ENCODE measurements at places on chromosomes 6 and 20. TPM values are rescaled to one million over a fixed set of nuclear protein-coding genes. Genes with fewer than 3 reads are reported as not detected.

The FLRT3 gene
- 7.0 TPM for total RNA-seq

The ADGRG6 gene
- 104 TPM for total RNA-seq

The ELOVL4 gene
- total RNA-seq = 3.7 TPM

The DZANK1 gene
- 1.4 TPM for total RNA-seq

The PCSK2 gene
- 0.73 TPM for total RNA-seq

The GTSF1L gene
- not detected for total RNA-seq

The CLVS2 gene
- total RNA-seq = under 0.01 TPM

The BMP2 gene
- 0.31 TPM for total RNA-seq
